ENCODE measurements at places on chromosomes 2 and 18.

DNA sequence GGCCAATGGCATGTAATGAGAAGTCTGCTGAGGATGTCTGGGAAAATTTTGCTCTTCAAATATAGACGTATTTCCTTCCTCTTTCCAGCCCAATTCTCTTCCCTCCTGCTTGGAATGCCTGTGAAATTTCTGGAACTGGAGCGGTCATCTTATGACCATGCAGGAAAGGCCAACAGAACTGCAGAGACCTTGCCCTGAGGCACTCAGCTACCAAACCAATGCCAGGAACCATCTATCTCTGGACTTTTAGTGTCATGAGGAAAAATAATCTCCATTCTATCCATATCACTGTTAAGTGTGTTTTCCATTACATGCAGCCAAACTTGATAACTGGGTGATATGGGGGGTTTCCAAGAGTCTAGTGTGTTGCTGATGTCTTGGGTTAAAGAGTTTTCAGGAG is 363.7 kb downstream of the SLC4A3 start:
- no peak for ATAC-seq

DNA sequence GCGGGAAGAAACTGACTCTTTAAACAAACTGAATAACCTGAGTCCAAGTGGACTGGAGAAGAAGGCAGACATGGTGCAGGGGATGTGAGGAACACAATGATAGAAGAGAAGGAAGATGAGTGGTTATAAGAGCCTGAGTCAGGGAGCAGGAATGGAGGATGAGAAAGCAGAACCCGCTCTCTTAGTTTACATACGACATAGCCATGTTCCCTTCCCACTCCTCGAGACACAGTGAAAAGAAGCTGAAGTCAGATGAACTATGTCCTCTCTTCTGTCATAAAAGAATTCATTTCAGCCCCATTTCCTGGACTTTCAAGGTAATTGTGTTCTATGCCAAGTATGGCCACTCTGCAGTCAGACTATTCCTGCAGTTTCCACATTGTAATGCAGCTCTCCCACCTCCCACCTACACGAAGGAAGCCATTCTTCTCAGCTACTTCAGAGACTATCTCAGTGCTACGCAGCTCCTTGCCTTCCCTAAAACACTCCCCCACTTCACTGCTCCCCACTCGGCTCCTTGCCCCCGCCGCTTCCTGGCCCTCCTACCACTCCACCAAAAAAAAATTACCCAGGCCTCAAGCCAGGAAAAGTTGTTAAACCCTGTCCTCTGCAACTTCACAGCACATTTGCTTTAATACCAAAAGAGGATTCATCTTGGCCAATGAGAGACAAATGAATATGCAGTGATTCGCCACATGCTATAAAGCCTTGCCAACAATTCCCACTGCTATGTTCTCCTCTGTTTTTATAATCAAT is 323.4 kb upstream of the EPHA4 start:
- ATAC-seq: no peak

DNA sequence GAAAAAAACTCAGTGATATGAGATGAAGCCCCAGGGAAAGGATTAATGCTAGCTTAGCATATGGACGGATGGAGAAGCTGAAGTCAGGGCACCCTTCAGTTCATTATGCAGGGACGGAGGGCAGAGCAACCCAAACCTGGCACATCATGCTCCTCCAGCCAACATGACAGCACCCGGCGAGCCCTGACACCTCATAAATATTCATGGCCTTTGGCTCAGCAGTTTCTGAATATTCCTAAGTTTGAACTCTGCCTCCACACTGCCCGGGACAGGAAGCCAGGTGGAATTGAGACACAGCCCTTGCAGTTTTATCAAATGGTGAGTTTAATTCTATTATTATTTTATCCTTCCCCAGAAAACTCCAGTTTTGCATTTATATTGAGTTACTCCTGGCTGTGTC is 87.3 kb upstream of the SH3BP4 start:
- ATAC-seq: no peak

DNA sequence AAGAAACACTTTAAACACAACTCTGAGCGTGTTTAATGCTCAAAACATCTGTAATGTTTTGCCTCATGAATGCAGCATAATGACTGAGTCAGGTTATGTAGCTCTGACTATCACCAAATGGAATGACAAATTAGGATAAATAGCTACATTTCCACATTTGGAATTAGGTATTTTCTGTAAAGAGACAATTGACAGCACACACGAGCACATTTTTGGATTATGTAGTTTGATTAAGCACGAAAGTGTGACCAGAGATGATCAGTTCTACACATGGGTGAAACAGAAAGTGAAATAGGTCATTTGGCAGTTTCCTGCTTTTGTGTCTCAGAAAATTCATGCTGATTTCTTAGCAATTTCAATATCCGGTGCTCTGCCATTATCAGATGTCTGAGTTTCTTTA is 29.0 kb downstream of the LPIN1 start:
- ATAC-seq: peak; percentile 86

GRCh38 chr2:27442920-27443282 is 720 bp downstream of the KRTCAP3 start:
- ATAC-seq: no peak

- ATAC-seq: no peak
These were observed 35.2 kb downstream of the CNGA3 start for GRCh38 chr2:98381494-98381893.

DNA sequence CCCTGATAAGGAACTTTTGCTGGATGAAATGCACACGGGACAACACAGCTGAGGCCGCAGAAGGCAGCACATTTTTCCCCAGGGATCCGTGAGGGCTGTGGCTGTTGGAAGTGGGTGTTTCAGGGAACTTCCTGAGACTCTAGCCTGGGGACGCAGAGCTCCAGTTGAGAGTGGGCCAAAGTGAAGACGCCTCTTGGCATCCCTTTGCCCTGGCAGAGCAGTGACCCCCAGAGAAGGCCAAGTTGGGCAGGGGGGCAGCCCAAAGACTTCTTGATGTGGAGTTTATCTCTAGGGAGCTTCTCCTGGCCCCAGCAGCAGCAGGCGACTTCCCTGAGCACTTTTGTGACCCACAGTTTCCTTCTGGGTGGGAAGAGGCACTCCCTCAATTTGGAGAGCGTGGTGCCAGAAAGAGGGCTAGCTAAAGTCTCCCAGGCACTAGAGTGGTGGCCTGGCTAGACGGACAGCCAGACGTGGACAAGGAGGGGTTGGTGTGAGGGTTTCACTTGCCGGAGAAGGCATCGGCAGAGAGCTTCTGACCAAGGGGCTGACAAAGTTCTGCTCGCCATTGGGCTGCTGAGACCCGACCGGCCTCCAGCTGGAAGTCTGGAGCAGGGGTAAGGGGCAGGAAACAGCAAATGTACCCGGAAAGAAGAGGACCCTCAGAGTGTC is 108.8 kb downstream of the ACKR3 start:
- ATAC-seq: no peak

DNA sequence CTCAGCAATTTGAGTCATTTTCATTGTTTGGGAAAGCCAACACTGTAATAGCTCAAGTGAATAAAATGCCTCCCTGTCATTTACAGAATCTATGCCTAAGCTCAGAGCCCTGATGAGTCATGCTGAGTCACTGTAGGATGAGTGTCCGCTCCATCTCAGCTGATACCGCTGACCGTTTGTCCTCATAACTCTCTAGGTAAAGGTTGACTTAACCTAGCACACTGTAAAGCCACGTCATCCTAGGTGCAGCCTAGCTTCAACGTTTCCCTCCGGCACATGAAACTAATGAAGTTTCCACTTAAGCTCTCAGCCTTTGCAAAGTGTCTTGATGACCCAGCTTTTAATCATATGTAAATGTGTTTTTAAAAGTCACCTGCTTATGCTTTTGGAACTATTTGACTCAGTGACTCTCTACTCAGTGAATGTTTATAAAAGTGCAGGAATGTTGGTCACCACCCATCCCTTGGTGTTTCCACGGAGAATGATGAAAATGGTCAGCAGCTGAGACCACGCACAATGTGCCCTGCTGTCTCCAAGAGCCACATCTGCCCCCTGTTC is 154.0 kb downstream of the PMAIP1 start:
- ATAC-seq: no peak

DNA sequence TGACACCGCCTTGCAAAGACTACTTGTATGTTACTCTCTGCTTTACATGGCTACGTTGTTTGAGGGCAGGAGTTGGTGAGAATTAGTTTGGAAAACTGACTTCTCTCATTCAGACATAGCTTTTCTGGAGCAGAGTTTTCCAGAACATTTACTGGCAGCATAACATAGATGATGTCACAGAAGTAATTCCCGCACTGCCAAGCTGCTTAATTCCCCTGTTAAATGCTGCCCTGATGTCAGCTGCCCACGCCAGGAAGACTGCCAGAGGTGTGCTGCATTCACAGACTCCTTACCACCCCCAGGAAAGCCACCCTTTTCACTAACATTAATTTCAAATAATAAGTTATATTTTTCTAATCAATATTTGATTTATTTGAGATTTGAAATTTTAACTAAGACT is 24.7 kb upstream of the PTPN2 start:
- ATAC-seq: no peak

DNA sequence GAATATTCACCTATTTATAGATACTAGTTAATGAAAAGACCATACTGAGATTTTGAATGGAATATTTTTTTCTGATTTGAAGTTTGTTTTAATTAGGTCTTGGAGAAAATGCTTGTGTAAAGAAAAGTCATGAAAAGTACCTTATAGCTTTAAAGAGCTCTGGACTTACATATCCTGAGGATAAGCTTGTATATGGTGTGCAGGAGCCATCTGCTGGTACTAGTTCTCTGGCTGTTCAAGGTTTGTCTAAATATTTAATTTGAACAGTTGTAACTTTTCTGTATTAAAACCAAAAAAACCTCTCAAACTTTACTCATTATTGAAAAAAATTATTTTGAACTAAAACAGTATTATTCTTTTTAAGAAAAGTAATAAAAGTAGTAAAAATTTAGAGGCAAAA is 50.1 kb downstream of the UBR3 start:
- no peak for ATAC-seq

GRCh38 chr2:28199995-28200679 is 192.5 kb upstream of the FOSL2 start:
- ATAC-seq: no peak

- no peak for ATAC-seq
These were observed 53.5 kb upstream of the SLC38A11 start for GRCh38 chr2:165008730-165009315.

DNA sequence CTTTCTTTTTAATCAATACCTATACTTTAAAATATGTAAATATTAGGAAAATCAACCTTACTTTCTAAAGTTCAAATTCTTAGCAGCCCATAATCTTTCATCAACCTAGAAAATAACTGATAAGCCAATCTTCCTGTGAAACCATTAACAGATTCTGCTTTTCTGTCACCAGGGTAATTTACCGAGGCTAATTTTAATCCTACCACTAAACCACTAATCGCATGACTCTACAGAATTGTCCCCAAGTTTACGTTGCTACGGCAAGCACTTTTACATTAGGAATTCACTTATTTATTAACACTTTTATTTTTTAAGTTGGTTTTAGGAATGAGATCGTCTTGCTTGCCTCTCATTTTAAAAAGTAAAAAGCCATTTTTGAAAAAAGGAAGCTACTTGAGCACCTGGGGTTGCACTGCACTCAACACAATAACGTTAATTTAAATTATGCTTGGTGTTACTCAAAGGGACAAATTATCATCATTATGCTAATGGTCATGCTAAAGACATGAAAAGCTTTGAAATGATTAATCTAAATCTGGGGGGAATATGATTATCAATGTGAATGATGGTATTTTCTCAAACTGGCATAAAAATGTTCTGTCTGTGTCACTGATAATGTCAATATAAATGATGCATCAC is 10.2 kb downstream of the ZNF516 start:
- ATAC-seq: no peak

DNA sequence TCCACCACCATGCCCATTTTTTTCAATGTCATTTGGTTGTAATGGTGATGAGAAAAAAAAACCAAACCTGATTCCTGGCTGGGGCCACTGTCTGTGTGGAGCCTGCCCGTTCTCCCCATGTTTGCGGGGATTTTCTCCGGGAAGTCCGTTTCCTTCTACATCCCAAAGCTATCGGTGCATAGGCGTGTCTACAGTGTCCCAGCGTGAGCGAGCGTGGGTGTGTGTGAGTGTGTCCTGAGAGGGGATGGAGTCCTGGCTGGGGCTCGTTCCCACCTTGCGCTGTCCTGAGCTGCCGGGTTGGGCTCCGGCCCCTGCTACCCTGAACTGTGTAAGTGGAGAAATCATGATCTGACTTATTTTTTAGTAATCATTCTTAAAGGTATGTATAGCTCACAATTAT is 7.3 kb upstream of the ZAP70 start:
- ATAC-seq: no peak

- no peak for ATAC-seq
These were observed 90.7 kb downstream of the MEIS1 start for GRCh38 chr2:66525606-66526005.

GRCh38 chr18:7775843-7776242 is 208.7 kb downstream of the PTPRM start:
- ATAC-seq: no peak

GRCh38 chr2:16466821-16467151 is 198.8 kb downstream of the CYRIA start:
- no peak for ATAC-seq

GRCh38 chr2:241151934-241152660 is 1.8 kb downstream of the PPP1R7 start:
- ATAC-seq: no peak

- peak; percentile 41 for ATAC-seq
These were observed 59.6 kb downstream of the SP110 start for GRCh38 chr2:230160112-230160660.

DNA sequence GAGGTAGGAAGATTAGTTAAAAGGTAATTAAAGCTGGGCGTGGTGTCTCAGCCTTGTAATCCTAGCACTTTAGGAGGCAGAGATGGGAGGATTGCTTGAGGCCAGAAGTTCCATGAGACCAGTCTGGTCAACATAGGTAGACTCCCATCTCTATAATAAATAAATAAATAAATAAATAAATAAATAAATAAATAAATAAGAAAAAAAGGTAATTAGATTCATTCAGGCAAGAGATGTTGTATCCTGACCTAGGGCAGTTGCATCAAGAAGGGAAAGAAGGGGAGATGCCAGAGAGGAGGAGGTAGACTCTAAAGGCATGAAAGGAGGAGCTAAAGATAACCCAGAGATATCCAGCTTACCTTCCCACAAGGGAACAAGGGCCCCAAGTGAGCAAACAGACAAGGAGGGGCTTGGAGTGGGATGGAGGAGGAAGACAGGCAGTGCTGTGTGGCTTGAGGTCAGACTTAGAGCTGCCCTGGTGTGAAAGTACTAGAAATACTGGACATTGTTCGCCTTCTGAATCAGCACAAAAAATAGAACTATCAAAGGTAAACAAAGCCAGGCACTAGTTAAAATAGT is 7.4 kb upstream of the RAB1A start:
- ATAC-seq: no peak

GRCh38 chr2:181421131-181421458 is 36.1 kb upstream of the ITGA4 start:
- ATAC-seq: peak; percentile 45

DNA sequence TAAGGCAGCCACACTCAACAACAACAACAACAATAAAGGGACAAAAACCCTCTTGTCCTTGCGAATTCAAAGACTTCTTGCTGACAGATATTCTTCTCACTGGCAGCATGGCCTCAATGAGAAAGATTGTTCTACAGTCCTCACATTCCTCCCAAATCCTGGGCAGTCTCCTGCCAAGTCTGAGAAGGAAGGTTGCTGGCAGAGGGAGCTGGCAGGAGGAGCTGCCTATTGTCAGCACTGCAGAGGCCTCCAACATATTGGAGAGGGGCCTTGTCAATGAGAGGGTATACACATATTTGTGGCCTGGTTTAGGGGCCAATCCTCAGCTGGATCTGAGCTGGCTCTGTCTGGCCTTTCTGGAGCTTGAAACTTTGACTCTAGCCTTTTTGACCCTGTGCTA is 63.5 kb downstream of the LAMA3 start:
- ATAC-seq: no peak

GRCh38 chr2:174326161-174327020 is 8.4 kb upstream of the SP9 start:
- peak; percentile 40 for ATAC-seq
